Activated CD4-positive, CD25-positive, alpha-beta regulatory T cell treated with anti-CD3 and anti-CD28 coated beads, Interleukin-2, amount 50 U/mL, for 24 hours (primary cell): ENCODE measurements at places on chromosomes 16 and 17.

DNA sequence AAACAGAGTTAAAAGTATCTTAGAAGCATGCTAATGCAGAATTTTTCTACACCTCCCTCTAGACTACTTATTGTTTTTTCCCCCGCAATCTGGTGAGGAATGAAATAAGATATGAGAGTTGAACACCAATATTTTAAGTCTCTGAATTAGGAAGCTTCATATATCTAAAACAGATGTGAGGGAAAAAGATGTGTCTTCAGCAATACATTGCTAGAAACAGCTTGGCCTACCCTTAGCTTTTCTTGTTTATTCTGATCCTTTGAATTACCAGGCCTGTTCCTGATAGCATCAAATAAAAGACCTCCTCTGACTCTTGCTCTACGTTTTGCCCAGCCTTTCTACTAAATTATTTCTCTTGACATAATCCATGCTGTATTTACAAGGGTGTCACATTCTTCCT is 221.8 kb downstream of the CDH11 start:
- no peak for ATAC-seq

DNA sequence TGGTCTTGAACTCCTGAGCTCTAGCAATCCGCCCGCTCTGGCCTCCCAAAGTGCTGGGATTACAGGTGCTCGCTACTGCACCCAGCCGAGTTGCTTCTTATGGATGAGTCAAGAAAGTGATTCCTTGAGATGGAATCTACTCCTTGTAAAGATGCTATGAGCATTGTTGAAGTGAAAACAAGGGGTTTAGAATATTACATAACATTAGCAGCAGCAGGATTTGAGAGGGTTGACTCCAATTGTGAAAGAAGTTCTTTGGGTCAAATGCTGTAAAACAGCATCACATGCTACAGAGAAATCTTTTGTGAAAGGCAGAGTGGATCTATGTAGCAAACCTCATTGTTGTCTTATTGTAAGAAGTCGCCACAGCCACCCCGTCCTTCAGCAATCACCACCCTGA is 72.7 kb downstream of the NT5M start:
- no peak for ATAC-seq

DNA sequence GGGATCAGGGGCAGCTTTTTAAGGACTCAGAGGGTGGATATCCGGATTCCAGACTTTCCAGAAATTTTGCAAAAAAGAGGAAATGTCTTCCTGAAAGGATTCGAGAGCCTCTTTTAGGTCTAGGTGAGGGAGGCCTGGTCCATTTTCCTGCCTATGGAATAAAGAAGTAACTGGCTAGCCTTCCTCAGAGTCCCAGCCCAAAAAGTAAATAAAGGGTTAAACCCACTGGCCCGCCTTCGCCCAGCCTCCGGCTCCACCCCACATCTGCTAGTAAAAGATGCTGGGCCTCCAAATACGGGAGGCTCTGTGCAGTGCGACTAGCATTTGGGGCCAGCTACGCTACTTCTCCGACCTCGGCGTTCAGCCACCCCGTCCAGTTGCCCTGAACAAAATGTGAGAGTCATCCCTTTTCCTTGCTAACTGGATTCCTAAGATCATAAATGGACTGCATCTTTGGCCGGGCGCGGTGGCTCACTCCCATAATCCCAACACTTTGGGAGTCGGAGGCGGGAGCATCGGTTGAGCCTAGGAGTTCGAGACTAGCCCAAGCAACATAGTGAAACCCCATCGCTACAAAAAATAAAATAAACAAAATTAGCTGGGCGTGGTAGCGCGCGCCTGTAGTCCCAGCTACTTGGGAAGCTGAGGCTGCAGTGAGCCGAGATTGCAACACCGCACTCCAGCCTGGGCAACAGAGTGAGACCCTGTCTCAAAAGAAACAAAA is 824 bp upstream of the MPP2 start:
- peak; percentile 66 for ATAC-seq

DNA sequence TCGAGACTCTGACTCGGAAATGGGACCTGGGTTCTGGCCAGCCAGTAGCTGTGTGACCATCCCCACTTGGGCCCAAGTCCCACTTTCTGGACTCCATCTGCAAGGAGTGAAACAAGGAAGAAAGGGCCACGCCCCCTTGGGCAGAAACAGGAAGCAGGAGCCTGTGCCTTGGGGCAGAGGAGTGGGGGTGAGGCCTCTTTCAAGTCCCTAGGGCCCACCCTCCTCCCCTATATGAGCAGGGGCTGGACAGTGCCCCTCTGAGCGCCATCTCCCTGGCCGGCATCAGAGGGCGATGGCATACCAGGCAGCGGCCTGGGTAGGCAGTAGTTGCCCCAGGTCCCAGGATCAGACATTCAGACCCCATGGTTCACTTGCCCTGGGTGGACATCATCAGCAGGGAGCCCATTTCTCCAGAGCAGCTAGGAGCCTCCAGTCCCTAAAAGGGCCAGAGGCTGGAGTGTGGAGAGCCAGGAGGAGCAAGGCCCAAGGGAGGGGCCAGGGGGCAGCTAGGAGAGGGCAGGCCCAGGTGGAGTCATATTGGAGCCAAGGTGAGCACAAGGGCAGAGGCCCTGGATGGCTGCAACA is 7.1 kb downstream of the BCAR1 start:
- ATAC-seq = no peak

DNA sequence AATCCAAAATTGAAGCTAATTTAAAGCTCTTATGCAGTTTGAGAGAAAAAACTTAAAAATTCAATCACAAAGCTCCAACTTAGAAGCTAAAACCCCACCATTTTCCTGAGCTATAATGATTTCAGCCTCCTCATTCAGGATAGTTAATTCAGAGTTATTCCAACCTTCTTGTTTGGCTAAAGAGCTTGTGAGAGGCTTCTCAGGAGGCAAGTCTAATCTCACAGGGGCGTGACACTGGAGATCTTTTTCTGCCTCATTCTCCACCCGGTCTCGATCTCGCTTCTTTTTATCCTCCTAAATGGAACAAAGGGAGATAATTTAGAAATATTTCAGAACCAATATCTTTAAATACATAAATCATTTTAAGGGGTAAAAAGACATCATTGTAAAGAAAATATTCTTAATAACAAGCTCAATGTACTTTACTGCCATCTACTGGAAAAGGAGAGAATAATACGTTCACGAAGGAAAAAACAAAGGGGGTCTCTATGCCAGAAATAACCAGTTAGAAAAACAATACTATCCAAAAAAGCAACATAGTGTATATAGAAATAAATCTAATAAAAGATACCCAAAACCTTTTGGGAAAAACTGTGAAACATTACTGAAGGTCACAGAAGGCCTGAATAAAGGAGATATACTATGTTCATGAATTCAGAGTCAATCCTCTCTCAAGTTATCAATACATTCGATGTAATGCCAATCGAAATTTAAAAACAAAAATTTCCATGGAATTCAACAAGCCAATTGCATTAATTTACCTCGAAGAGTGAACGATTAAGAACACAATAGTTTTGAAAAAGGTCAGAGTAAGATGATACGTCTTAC is 13.9 kb downstream of the BRD7 start:
- no peak for ATAC-seq

- no peak for ATAC-seq
Measured at GRCh38 chr17:36889770-36890349, 47.4 kb upstream of the LHX1 start.

DNA sequence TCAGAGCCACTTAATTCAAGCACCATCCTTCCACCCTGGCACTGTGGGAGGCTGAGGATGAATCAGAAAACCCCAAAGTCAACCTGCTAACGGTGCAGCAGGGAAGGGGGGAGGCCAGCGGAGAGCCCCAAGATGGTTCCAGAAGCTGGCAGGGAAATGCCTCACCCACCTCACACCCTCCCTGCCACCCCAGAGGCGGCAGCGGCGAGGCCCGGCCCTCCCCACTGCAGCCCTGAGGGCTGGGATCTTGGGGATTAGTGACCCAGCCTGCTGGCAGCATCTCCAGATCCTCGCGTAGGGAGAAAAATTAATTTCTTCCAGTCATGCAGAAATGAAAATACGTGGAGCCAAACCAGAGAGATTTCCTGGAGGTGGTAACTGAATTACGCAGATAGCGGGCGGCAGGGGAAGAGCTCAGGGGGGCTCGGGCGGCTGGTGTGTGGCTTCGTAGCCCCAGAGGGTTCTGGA is 38.2 kb downstream of the CBFA2T3 start:
- no peak for ATAC-seq

- ATAC-seq = peak; percentile 71
Measured at GRCh38 chr17:38926293-38927070, 1.1 kb downstream of the LASP1NB start.

- ATAC-seq = no peak
Measured at GRCh38 chr16:11278681-11279628, 2.2 kb downstream of the PRM1 start.

DNA sequence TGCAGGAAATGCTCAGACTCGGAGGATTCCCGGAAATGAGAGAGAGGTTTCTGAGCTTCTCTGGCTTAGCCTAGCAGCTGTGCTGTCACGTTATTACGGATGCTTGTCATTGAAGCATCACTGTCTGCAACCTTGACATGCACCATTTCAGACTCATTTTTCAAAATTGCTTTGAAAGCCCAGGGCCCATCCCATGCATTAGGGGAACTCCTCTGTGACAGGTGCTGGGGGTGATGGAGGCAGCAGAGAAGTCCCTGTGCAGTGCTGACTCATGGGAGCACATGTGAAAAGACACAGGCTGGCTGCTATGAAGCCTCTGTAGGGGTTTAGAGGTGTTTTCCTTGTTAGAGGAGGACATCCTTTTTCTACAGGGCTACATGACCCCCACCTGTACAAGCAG is 214.0 kb upstream of the MPHOSPH6 start:
- no peak for ATAC-seq

DNA sequence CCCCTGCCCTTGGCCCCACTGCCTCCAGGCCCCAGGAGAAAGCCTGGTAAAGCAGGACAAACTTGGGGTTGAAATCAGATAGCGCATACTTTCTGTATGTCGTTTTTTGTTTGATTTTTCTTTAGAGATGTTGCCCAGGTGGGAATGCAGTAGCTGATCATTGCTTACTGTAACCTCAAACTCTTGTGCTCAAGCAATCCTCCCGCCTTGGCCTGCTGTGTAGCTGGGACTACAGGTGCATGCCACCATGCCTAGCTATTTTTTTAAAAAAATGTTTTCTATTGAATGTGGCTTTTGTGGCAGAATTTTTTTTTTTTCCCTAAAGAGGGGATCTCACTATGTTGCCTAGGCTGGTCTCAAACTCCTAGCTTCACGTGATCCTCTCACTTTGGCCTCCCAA is 11.1 kb upstream of the CCL5 start:
- no peak for ATAC-seq

- ATAC-seq = no peak
Measured at GRCh38 chr17:38563362-38564253, 42.1 kb downstream of the SRCIN1 start.

- peak; percentile 55 for ATAC-seq
Measured at GRCh38 chr17:42832213-42832933, 824 bp upstream of the PSME3 start.

DNA sequence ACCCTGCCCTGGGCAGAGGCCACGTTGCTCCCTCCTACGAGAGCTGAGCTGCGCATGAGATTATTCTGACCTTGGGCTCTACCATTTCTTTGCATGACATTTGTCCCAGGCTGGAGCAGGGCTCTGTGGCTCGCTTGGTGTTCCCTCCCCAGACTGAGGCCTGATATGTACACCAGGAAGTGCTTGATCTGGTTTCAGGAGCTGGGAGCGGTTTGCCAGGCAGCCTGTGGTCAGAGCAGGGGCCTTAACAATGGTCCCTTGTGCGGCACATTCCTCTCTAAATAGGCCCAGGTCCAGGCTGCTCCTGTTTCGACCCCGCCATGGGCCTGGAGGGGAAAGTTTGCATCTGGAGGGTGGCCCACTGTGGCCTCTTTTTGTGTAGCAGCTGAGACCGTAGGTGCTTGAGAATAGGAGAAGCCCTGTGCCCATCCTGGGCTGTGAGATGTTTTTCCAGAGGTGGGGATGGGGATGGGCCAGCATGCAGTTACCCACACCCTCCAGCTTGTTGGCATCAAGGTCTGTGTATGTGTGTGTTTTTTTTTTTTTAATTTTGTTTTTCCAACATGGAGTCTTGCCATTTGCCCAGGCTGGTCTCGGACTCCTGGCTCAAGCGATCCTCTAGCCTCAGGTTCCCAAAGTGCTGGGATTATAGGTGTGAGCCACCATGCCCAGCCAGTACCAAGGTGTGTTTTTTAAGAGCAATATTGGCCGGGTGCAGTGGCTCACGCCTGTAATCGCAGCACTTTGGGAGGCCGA is 253.9 kb downstream of the SEC14L1 start:
- no peak for ATAC-seq

- ATAC-seq = no peak
Measured at GRCh38 chr17:81277946-81278693, 17.0 kb downstream of the SLC38A10 start.

DNA sequence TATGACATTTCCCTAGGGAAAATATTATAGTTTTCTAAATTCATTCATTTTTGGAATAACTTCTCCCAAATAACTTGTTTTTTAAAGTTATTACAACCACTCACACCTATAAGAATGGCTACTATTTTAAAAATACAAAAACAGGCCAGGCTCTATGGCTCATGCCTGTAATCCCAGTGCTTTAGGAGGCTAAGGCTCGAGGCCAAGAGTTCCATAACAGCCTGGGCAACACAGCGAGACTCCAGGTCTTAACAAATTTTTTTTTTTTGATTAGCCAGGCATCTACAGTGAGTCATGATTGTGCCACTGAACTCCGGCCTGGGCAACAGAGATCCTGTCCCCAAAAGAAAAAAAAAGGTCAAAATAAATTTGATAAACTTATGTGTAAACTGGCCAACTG is 43.6 kb upstream of the YPEL2 start:
- no peak for ATAC-seq

DNA sequence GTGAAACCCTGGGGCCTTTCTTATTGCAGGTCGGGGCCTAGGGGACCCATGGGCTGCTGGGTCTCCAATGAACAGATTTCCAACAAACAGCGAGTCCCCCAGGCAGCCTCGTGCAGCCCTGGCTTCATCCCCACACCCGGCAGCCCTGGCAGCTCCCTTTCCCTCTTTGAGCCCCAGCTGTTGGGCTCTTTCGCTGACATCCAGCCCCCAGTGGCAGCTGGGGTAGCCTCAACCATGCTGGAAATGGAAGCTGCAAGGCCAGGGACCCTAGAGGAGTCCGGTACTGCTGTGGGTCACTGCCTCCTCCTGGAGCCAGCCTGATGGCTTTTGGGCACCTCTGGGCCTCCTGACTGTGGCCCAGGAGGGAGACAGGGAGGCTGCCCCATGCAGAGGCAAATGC is 5.9 kb downstream of the RPUSD1 start:
- ATAC-seq = no peak

GRCh38 chr16:88608076-88608475 is 30.3 kb upstream of the IL17C start:
- no peak for ATAC-seq

- ATAC-seq = no peak
Measured at GRCh38 chr17:77083531-77083930, 57.2 kb upstream of the SEC14L1 start.

GRCh38 chr17:32458371-32458770 is 14.1 kb downstream of the PSMD11 start:
- peak; percentile 70 for ATAC-seq

DNA sequence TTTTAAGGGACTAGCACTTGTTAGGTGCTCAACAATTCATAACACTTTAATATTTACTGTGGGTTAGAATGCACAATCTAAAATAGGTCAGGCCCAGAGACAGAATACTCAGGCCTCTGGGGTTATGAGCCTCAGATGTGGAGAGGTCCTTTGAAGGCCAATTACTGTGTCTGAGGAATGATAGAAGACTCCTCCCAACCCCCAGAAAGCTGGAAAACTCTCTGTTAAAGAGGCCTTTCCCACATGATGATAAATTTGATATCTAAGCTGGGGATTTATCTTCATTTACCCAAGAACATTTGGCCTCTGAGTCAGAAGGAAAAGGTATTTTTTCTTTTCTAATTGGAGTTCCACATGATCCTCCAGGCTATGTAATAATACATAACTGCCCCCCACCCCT is 41.1 kb upstream of the MMD start:
- no peak for ATAC-seq
